ENCODE measurements at places on chromosomes 3 and 15. TPM values are rescaled to one million over a fixed set of nuclear protein-coding genes. Genes with fewer than 3 reads are reported as not detected.

DNA sequence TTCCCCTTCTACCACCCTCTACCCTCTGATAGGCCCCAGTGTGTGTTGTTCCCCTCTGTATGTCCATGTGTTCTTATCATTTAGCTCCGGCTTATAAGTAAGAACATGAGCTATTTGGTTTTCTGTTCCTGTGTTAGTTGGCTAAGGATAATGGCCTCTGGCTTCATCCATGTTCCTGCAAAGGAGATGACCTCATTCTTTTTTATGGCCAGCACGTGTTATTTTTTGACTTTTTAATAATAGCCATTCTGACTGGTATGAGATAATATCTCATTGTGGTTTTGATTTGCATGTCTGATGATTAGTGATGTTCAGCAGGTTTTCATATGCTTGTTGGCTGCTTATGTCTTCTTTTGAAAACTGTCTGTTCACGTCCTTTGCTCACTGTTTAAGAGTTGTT, 63.1 kb upstream of the NPHP3 start:
- H3K4me1 ChIP-seq = no peaks in the 10 kb centered on the region
- H3K27me3 ChIP-seq = no peaks in the 10 kb centered on the region
- no peaks in the 10 kb centered on the region for H3K36me3 ChIP-seq
- no peak overlapping the region for H3K27ac ChIP-seq
- DNase-seq = no peak

GRCh38 chr3:105906836-105907235, 38.0 kb upstream of the CBLB start:
- H3K4me1 ChIP-seq = no peaks in the 10 kb centered on the region
- H3K36me3 ChIP-seq = no peaks in the 10 kb centered on the region

CFAP161 gene
- not detected for total RNA-seq

P2RY1 gene
- total RNA-seq = 0.17 TPM

ACVR2B gene
- total RNA-seq = 4.3 TPM

GRCh38 chr3:42699511-42699971, 3.1 kb downstream of the HHATL start:
- H3K27ac ChIP-seq = no peak overlapping the region
- no peak overlapping the region for H3K4me3 ChIP-seq
- H3K36me3 ChIP-seq = no peaks in the 10 kb centered on the region
- peaks cover 18% of the 10 kb centered on the region for H3K4me1 ChIP-seq
- peaks cover 6% of the 10 kb centered on the region for H3K27me3 ChIP-seq
- DNase-seq = no peak

DNA sequence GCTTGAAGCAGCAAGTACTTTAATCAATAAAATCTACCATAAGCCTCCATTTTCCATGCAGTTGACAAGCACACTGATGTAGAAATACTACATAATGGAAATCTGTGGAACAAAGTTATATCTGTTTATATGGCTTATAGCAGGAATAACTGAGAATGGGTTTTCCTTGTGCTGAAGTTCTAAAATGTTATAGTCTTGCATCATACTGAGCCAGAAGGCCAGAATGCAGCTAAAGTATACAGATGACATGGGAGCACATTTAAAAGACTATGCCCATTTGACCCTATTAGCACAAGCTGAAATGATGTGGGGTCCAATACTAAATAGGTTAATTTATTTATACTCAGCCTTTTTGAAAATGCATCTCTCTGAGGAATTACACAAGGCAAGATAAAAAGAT, 25.1 kb downstream of the SLC24A5 start:
- H3K27me3 ChIP-seq = no peaks in the 10 kb centered on the region
- H3K4me3 ChIP-seq = no peak overlapping the region
- H3K36me3 ChIP-seq = no peaks in the 10 kb centered on the region
- H3K27ac ChIP-seq = no peak overlapping the region
- no peak for DNase-seq
- H3K4me1 ChIP-seq = no peaks in the 10 kb centered on the region

GRCh38 chr15:41125931-41126642, 10.0 kb upstream of the INO80 start:
- DNase-seq = no peak
- H3K4me1 ChIP-seq = peaks cover 4% of the 10 kb centered on the region
- no peaks in the 10 kb centered on the region for H3K27me3 ChIP-seq
- no peak overlapping the region for H3K27ac ChIP-seq
- H3K36me3 ChIP-seq = no peaks in the 10 kb centered on the region

UROC1 gene
- total RNA-seq = not detected

- no peak for DNase-seq
- H3K27me3 ChIP-seq = no peaks in the 10 kb centered on the region
- no peak overlapping the region for H3K4me3 ChIP-seq
Measured at GRCh38 chr3:160661660-160662059, 15.3 kb upstream of the ARL14 start.

NR1I2 gene
- total RNA-seq = 0.25 TPM

DNA sequence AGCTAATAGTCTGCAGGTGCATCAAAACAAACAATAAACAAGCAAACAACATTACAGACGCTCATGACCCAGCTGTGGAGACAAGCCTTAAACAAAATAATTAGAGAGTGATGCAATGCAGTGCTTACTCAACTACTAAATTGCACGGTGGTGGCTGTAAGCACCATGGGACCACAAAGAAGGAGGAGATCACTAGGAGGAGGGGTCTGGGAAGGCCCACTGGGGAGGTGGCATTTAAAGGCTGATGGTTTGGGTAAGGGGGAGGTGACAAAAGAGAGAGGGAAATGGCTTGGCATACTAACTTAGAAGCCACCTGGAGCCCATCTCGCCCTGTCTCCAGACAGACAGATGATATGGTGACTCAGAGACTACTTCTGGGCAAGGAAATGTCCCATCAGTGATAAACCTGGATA, 516.7 kb downstream of the FOXP1 start:
- H3K4me1 ChIP-seq = peaks cover 53% of the 10 kb centered on the region
- DNase-seq = peak; percentile 66
- H3K27ac ChIP-seq = peak overlapping the region; percentile 88

DNA sequence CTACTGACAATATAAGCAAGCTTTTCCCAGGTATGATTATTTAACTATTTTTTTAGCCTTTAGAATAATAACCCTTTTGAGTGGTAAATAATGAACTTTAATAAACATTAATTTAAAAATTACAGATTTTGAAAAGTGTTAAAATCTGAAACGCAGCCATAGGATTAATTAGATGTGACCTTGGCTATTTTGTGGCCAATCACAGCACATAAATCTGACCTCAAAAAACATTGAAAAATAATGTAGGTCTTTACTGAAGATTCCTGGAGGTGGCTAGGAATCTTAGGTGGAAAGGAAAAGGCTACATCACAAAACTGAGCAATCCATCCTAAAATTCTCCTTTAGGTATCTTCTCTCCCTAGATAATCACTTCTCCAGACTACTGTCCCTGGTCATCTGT, 18.1 kb downstream of the SCG3 start:
- DNase-seq = no peak
- H3K4me1 ChIP-seq = no peaks in the 10 kb centered on the region
- no peaks in the 10 kb centered on the region for H3K36me3 ChIP-seq

- H3K4me1 ChIP-seq = no peaks in the 10 kb centered on the region
- H3K27ac ChIP-seq = no peak overlapping the region
- H3K27me3 ChIP-seq = peaks cover 3% of the 10 kb centered on the region
- no peak for DNase-seq
- H3K4me3 ChIP-seq = no peak overlapping the region
- H3K36me3 ChIP-seq = no peaks in the 10 kb centered on the region
Measured at GRCh38 chr3:72572489-72573007, 275.7 kb downstream of the SHQ1 start.

IL17RD gene
- total RNA-seq = not detected

A4GNT gene
- total RNA-seq = not detected

DNA sequence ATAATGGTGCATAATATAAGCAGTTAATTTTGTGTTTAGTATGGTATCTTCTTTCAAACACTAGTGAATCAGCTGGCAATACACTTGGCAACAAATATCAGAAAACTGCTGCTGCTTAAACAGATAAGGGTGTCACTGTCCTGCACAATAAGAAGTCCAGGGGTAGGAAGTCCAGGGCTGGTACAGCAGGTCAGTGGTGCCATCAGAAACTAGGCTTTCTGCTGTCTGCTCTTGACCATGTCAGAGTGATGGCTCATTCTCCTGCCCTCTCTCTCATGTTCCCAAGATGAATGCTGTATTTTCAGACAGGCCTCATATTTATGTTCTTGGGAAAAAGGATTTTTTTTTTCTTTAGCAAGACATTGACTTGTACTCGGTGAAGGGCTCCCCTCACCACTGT, 9.2 kb upstream of the GRK7 start:
- no peaks in the 10 kb centered on the region for H3K27me3 ChIP-seq
- H3K36me3 ChIP-seq = peaks cover 13% of the 10 kb centered on the region
- DNase-seq = no peak
- no peaks in the 10 kb centered on the region for H3K4me1 ChIP-seq
- H3K27ac ChIP-seq = no peak overlapping the region
- no peak overlapping the region for H3K4me3 ChIP-seq

EXD1 gene
- total RNA-seq = not detected

DNA sequence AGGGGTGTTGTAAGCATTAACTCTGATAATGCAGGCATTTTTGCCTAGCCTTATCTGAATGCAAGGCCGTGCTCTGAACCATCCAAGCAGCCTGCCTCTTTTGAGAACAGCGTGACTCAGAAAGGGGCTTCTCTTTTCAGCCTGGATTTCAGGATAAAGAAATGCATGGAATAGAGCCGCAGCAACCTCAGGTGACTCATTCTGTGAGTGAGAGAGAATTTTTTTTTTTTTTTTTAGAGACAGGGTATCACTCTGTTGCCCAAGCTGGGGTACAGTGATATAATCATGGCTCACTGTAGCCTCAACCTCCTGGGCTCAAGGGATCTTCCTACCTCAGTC, 20.6 kb upstream of the PDE8A start:
- no peaks in the 10 kb centered on the region for H3K4me1 ChIP-seq
- no peaks in the 10 kb centered on the region for H3K36me3 ChIP-seq
- no peaks in the 10 kb centered on the region for H3K27me3 ChIP-seq
- no peak overlapping the region for H3K4me3 ChIP-seq
- H3K27ac ChIP-seq = no peak overlapping the region
- no peak for DNase-seq

DNA sequence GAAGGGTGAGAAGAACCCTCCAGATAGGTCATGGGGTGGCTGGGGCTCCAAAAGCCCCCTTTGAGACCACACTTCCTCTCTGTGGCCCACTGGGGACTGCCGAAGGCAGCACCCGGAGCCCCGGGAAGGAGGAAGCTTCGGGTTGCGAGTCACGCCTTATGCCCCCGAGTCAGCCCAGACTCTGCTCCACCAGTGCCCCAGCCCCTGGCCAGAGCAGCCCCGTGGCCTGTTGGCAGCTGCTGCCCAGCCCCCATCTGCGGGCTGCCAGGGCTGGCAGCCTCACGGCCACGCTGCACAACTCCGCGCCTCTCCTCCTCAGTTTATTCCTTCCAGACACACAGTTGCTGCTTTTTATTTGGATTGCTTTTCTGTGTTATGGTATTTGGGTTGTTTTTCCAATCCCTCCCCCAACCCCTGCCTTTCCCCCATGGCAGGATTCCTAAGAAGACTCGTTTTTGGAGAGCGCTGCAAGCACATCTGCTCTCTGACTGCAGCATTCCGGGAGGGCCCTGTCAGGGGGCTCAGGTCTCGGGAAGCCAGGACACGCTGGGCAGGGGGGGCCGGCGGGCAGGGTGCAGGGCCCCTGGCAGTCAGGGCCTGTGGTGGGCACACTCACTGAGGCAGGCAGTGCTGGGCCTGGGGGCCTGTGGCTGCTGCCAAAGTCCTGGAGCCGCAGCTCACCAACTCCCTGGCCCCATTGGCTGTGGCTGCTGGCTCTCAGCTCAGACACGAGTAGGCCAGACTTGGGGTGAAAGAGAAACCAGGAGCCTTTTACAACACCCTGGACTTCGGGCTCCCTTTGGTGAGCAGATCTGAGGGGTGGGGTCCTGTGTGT, 20.2 kb downstream of the MAGEF1 start:
- H3K36me3 ChIP-seq = no peaks in the 10 kb centered on the region
- no peaks in the 10 kb centered on the region for H3K27me3 ChIP-seq
- no peak overlapping the region for H3K4me3 ChIP-seq
- H3K4me1 ChIP-seq = no peaks in the 10 kb centered on the region
- no peak for DNase-seq

DNA sequence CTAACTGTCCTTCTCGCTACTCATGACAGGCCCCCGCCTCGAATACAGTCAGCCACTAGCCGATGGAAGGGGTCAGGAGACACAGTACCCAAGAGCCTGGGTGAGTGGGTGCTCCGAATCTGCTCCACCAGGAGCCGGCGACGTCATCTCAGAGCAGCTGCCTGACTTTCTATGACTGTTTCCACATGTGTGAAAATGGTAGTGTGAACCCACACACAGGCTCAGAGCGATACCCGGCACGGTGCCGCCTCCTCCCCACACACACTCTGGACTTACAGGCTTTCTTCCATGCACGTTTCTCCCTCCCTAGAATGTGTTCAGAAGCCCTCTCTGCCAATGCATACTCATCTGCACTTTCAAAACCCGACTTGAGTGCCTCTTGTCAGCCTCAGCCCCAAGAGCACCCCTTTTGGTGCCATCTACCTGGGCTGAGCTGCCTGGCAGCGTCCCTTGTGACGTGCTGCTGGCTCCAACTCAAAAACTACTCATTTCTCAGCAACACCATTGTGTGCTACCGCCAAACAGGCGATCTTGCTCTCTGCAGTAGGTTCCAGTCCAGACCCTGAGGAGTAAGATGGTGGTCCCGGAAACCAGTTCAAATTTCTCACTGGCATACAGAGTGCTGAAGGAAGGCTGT, 29.7 kb downstream of the VGLL4 start:
- no peak for DNase-seq
- H3K4me3 ChIP-seq = no peak overlapping the region
- H3K27ac ChIP-seq = no peak overlapping the region

DNA sequence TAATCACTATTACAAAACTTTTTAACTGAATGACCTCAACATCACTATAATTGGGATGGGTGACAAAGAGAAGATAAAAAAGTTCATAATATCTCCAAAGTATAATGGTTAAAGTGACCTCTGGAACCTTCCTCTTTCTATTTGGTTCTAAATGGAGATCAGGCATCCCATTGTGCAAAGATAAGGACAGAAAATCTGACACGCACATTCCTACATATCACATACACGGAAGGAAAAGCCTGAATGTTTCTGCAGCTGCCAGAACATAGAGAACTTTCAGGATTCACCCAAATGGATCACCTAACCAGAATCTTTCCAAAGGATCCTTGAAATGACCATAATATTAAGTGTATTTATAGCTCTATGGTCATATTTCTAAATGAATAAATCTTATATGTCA, 128.2 kb downstream of the TFDP2 start:
- H3K27me3 ChIP-seq = no peaks in the 10 kb centered on the region
- no peak for DNase-seq
- H3K36me3 ChIP-seq = no peaks in the 10 kb centered on the region
- no peak overlapping the region for H3K27ac ChIP-seq

DNA sequence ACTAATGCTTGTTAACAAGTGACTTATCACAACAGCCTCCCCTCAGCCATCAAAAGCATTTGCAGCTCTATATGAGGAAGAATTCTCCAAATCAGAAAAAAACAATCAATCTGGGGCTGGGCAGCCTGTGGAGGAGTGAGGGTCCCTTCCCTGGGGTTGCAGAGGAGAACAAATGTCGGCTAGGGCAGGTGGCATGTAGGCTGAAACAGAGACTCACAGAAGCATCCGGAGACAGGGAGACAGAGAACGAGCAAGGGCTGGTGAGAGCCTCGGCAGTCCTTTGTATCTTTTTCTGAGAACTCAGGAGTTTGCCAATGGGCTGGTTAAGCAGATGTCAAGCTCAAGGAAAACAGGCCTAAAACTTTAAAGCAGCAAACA, 15.8 kb downstream of the ITGA11 start:
- H3K27ac ChIP-seq = no peak overlapping the region
- no peak overlapping the region for H3K4me3 ChIP-seq
- no peak for DNase-seq

All from CD4-positive, alpha-beta T cell (primary cell).